ENCODE measurements at places on chromosomes 5 and 9.

GRCh38 chr9:35746583-35746982, 2.4 kb downstream of the GBA2 start:
- no peak for DNase-seq

DNA sequence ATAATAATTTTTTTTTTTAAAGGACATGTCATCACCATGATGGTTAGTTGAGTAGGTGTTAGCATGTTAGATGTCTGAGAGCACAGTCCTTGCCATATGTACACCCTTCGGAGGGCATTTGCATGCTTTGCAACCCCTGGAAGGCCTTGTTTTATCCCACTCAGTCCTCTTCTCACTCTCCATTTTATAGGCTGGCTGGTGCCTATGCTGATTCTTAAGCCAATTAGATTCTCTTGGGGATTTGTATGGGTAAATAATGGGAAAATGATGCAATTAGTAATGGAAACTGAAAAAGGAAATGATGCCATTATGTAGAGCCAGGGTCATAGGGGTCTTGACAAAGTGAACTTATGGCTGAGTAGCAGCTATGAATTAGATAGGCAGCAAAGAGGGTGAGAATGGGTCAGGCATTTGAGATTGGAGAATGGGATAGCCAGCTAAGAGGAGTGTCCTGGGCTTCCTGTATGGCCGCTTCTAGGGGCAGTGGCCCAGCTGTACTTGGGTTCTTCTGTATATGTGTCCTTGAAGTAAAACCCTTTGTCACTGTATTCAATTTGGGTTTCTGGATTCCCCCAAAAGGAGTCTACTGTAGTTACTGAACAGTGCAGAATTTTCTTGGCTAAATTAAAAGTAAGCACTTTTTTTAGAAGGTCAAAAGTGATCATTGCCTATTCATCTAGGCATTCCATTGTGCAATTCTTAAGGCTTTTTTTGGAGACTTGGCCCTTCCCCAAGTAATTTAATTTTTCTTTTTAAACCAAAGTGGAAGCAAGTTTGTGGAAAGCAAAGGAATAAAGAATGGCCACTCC, 31.6 kb downstream of the LRRTM2 start:
- no peak for DNase-seq

- DNase-seq = no peak
Measured at GRCh38 chr9:122580360-122580759, 2.8 kb downstream of the OR1L8 start.

GRCh38 chr9:136060671-136061371, 34.3 kb downstream of the NACC2 start:
- no peak for DNase-seq

GRCh38 chr9:129962451-129962864, 80.5 kb downstream of the FNBP1 start:
- DNase-seq = no peak

DNA sequence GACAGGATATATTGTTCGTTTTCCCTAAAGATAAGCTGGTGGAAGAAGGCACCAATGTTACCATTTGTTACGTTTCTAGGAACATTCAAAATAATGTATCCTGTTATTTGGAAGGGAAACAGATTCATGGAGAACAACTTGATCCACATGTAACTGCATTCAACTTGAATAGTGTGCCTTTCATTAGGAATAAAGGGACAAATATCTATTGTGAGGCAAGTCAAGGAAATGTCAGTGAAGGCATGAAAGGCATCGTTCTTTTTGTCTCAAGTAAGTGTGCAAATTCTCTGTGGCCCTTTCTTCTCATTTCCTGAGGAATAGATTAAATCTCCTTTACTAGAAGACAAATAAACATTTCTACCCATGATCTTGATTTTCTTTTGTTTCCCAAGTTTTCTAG, 38.0 kb downstream of the OSMR start:
- no peak for DNase-seq

DNA sequence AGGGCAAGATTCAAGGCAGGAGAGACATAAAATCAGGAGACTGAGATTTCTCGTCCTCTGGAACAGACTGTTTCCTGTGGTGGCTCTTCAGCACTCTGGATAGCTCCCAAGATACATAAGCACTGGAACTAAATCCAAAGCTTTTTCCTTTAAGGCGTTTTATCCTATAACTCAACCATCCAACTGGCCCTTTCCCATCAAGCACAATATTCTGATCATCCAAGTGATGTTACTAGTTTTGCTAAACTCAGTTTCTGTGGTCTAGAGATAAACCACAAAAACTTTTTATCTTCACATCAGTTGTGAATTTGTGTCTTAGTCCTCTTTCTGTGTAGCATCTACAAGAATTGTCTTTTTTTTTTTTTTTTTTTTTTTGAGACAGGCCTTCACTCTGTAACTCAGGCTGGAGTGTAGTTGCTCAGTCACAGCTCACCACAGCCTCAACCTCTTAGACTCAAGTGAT, 299.4 kb downstream of the COX7C start:
- DNase-seq = no peak

DNA sequence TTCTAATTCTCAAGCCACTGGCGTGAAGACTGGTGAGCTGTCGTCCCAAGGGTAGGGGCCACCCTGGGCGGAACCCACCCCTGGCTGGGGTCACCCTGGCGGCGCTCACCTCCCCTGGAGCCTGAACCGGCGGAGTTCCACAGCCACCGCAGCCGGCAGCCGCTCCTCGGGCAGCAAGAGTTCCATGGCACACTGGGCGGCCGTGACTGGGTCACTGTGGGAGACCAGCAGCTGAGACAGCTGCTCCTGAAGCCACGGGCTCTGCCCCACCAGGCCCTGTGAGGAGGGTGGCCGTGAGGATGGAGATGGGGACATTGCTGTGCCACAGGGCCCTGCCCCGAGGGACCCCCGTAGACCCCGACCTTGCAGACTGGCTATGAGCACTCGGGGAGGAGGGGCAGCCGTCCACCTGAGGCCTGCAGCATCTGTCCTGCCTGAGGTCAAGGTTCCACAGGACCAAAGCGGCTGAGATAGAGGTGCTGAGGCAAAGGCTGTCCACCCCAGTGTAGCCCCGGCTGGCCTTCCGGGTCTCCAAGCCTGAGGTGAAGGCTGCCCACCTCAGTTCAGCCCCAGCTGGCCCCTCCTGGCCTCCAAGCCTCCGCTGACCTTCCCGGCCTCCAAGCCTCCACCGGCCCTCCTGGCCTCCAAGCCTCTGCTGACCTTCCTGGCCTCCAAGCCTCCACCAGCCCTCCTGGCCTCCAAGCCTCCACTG, 50.6 kb upstream of the NRARP start:
- no peak for DNase-seq

DNA sequence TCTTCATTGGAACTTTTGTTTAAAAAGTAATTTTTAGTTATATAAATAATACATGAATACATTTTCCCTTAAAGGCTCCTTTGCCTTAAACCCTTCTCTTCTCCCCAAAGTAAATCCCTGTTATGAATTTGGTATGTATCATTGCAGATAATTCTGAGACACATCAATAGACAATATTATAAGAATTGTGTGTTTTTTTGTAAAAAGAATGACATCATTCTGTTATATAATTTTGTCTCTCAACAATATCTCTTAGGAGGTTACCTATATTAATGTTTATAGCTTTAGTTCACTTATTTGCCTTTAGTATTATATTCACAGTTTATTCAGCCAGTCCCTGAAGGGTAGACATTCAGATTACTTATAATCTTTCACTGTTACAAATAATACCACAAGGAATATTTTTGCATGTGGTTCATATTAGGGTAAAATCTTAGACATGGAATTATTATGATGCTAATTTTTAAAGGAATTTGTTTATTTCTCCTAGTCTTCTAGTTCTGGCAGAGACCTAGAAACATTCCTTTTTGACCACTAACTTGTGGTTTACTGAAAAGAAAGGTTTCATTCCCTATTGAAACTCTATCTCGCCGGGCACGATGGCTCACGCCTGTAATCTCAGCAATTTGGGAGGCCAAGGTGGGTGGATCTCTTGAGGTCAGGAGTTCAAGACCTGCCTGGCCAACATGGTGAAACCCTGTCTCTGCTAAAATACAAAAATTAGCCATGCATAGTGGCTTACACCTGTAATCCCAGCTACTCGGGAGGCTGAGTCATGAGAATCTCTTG, 105.6 kb downstream of the KCTD16 start:
- no peak for DNase-seq

DNA sequence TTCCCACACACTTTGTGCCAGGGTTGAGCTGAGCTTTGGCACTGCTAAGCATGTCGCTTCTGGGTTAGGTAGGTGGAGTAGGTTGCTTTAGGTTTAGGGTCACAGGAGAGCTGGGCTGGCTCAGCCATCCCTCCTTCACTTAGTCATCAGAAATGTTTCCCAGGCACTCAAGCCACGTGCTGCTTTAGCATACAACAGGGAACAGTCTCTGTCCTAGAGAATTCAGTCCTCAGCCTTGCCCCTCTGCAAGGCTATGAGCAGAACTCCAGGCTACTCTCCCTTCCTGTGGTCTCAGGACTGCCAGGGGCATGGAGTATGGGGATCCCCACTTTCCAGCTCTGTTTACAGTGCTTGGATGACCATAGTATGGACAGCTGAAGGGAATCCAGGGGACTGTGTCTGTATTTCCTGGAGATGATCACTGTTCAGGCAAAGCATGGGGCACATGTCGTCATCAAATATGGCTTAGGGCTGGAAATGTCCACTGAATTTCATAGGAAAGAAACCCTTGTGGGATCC, 7.5 kb upstream of the ANKRD33B start:
- DNase-seq = no peak

DNA sequence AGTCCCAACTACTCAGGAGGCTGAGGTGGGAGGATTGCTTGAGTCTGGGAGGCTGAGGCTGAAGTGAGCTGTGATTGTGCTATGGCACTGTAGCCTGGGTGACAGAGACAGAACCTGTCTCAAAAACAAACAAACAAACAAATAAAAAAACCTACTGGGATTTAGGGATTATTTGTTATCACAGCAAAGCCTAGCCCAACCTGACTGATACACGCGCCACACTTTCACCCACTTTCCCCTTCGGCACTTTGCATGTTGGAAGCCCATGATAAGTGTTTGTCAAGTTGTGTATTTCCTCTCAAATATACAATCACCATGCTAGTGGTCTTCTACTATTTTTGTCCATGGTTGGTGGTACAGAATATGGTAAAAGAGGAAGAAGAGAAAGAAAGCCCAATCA, 50.5 kb upstream of the STC2 start:
- DNase-seq = no peak

DNA sequence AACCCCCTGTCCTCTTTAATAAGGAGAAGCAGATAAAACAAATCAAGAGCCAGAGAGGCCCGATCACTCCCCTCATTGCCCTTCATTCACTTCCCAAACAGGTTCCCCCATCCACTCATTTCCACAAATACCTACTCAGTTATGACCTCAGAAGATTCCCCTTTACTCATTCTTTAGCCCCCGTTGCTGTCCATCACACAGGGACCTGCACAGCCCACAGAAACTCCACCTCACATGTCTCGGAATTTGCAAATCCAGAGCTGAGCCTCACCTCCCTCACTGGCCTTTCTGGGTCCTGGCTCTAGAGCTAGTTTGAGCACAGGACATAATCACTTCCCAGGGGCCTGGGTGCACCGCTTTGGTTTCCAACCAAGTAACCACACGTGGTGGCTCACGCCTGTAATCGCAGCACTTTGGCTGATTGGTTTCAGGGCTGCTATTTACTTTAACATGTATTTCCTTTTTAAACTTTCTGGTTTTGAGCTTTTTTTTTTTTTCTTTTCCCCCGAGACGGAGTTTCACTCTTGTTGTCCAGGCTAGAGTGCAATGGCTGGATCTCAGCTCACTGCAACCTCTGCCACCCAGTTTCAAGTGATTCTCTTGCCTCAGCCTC, 17.8 kb downstream of the ATP6V0E1 start:
- no peak for DNase-seq

DNA sequence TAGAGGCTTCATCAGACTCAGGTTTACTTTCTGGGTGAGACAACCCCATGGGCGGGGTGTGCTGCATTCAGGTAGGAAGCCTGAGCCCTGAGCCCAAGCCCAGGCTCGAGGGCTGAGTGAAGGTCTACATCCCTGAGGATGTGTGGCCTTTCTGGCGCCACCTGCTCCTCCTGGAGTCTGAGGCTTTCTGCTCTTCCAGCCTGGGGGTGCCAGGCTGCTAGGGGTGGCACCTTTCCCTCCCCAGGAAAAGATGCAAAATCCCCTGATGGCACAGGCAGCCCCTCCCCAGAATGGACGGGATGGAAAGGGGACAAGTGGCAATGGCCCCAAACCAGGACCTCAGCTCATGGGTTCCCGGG, 44.4 kb upstream of the PRRC2B start:
- DNase-seq = no peak

DNA sequence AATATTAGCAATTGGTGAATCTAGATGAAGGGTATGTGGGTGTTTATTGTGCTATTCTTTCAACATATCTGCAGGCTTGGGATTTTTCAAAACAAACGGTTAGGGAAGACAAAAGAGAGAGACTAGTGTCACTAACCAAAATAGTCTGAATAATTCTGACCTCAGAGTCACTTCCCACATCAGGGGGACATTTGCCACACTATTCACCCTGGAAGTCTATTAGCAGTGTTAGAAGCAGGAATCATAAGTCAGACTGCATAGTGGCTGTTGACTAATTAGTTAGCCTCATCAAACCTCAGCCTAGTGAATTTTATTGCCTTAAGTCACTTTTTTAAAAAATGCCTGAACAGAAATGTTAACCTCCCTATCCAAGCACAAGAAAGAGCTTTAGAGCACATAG, 169.2 kb upstream of the RGMB start:
- DNase-seq = no peak

GRCh38 chr9:135221951-135222631, 134.6 kb downstream of the OLFM1 start:
- DNase-seq = no peak

GRCh38 chr5:14155739-14156138, 12.6 kb downstream of the TRIO start:
- DNase-seq = no peak

DNA sequence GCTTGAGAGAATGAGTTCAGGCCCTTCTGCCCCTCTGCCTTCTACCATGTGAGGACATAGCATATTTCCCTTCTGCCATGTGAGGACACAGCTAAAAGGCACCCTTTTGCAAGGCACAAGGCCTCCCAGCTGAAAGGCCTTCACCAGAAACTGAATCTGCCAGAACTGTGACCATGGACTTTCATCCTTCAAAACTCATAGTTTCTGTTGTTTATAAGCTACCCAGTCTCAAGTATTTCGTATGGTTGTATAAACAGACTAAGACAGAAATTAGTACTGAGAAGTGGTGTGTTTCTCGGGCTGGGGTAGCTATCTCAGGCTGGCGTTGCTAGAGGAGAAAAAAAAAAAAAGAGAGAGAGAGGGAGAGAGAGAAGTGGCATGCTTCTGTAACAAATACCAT, 368.6 kb downstream of the DMRTA1 start:
- DNase-seq = no peak

DNA sequence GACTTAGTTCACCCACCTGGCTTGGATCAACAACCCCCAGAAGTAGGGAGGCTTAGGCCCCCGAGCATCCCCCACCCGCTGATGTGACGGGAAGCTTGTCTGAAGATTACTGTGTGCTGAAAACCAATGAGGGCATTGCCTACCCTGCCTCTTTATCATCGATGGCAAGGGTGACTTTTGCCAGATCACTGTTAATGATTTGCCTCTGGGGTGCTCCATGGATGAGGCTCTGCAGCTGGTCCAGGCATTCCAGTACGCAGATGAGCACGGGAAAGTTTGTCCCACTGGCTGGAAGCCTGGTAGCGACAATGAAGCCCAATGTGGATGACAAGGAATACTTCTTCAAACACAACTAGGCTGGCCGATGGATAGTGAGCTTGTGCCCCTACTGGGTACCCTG, 22.0 kb downstream of the RUFY1 start:
- no peak for DNase-seq

GRCh38 chr5:83509540-83509939, 38.0 kb downstream of the VCAN start:
- DNase-seq = no peak

GRCh38 chr5:1133510-1134201, 21.8 kb upstream of the SLC12A7 start:
- DNase-seq = no peak

GRCh38 chr9:114202396-114202795, 47.1 kb downstream of the COL27A1 start:
- DNase-seq = no peak

Data from hematopoietic multipotent progenitor cell treated with erythropoietin and hydrocortisone succinate and interleukin-3 and kit ligand, for 17 days (in vitro differentiated cells).